ENCODE measurements at places on chromosomes 6 and 20. TPM values are rescaled to one million over a fixed set of nuclear protein-coding genes. Genes with fewer than 3 reads are reported as not detected.

PTCRA gene
- not detected for total RNA-seq

KCNK15 gene
- 0.19 TPM for total RNA-seq

ADTRP gene
- total RNA-seq: 1.1 TPM

DNPH1 gene
- total RNA-seq: 36.1 TPM

MUC21 gene
- not detected for total RNA-seq

OR2H2 gene
- total RNA-seq: not detected

KIF13A gene
- 56.2 TPM for total RNA-seq

TAAR5 gene
- not detected for total RNA-seq

C6orf58 gene
- 0.19 TPM for total RNA-seq

SIGLEC1 gene
- total RNA-seq: under 0.01 TPM

SLC24A3 gene
- 0.77 TPM for total RNA-seq

DYNLT2 gene
- 0.58 TPM for total RNA-seq

ADGRF5 gene
- total RNA-seq: 43.1 TPM

TFAP2D gene
- total RNA-seq: not detected

MAS1 gene
- under 0.01 TPM for total RNA-seq

EPB41L1 gene
- 11.1 TPM for total RNA-seq
